IMR-90 (cell line): ENCODE measurements at places on chromosomes 3 and 15.
A peak's percentile ranks its signal among the peaks of the same experiment; 100 is the strongest.

- H3K4me1 ChIP-seq, result peaks cover 2% of the 10 kb centered on the region; the same call in 1 of the 2 replicates
- no peaks in the 10 kb centered on the region for H3K27me3 ChIP-seq
- H3K4me3 ChIP-seq, result peak overlapping the region; percentile 43
- H3K27ac ChIP-seq, result peak overlapping the region; percentile 1; the same call in 1 of the 2 replicates
These were observed 30.2 kb downstream of the NR2F2 start for GRCh38 chr15:96360581-96361308.

- DNase-seq, result no peak
- H3K4me1 ChIP-seq, result no peaks in the 10 kb centered on the region
- H3K4me3 ChIP-seq, result no peak overlapping the region
- H3K27ac ChIP-seq, result no peak overlapping the region
- peaks cover 7% of the 10 kb centered on the region for H3K36me3 ChIP-seq
- H3K27me3 ChIP-seq, result no peaks in the 10 kb centered on the region
These were observed 30.2 kb downstream of the MCCC1 start for GRCh38 chr3:183069086-183069485.

GRCh38 chr3:101495552-101495951, 17.5 kb downstream of the SENP7 start:
- H3K36me3 ChIP-seq, result peaks cover 8% of the 10 kb centered on the region
- H3K27ac ChIP-seq, result no peak overlapping the region
- DNase-seq, result no peak
- H3K27me3 ChIP-seq, result no peaks in the 10 kb centered on the region
- no peak overlapping the region for H3K4me3 ChIP-seq

DNA sequence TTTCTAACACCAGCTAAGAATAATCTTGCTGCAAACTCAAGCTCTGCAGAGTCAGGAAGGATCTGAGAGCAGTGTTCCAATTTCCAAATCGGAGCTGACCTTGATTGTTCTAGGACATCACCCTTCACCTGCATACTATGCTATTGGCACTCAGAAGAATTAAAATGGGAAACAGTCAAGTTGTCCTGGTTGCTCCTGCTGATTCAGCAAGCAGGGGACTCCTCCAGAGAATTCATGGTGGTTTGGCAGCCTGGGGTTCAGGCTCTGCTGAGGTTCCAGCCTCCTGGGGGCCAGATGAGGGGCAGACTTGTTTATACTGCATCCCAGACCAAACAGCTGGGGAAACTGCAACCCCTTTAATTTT, 213.7 kb upstream of the ADAMTS9 start:
- H3K27me3 ChIP-seq, result no peaks in the 10 kb centered on the region
- DNase-seq, result no peak
- H3K36me3 ChIP-seq, result no peaks in the 10 kb centered on the region
- no peak overlapping the region for H3K4me3 ChIP-seq
- H3K27ac ChIP-seq, result no peak overlapping the region

DNA sequence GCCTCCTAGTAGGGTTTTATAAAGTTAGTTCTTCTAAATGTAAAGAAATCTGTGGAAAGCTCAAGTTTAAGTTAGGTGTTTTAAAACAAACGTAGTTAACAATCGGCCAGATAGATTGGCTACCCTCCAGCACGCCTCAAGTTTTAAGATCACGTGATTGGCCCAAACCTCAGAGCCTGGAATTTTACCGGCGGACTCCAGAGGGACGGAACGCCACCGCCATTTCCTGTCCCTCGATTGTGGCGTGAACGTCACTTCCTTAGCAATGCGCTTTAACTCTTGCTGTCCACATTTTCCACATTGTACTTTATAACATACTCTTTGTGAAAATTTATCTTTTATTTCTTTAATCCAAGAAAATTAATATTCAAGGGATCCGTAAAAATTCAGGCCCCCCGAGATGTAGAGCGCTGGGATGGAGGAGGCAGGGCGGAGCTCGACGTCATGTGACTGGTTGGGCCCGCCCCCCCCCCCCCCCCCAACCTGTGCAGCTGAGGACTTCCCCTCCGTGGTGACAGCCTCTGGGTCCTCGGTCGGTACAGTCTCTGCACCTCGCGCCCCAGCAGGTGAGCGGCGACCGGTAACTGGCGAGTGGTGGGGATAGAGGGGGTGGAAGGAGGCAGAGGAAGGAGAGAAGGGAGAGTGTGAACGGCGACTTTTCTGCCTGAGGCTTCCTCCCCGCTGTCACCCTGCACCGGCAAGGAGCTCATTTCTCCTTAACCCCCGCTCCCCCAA, at the start of gene ATP6V1A:
ATP6V1A (plus strand) TSS at position 488 of the 735 bp plus-strand sequence. CDS start 31,719 bp downstream, outside the sequence.
- peak; percentile 95 for DNase-seq
- H3K4me1 ChIP-seq, result peaks cover 4% of the 10 kb centered on the region; the same call in 1 of the 2 replicates
- peak within 1 kb of the TSS; percentile 92 for H3K27ac ChIP-seq
- peak within 1 kb of the TSS; percentile 82 for H3K4me3 ChIP-seq
- H3K36me3 ChIP-seq, result no peaks in the 10 kb centered on the region
